H54 (cell line): ENCODE measurements at places on chromosomes 7 and 10.

- DNase-seq = no peak
Observed at GRCh38 chr7:50988465-50988864, 205.8 kb upstream of the GRB10 start.

GRCh38 chr10:119688033-119688508 lies 36.9 kb downstream of the BAG3 start:
- DNase-seq = no peak

DNA sequence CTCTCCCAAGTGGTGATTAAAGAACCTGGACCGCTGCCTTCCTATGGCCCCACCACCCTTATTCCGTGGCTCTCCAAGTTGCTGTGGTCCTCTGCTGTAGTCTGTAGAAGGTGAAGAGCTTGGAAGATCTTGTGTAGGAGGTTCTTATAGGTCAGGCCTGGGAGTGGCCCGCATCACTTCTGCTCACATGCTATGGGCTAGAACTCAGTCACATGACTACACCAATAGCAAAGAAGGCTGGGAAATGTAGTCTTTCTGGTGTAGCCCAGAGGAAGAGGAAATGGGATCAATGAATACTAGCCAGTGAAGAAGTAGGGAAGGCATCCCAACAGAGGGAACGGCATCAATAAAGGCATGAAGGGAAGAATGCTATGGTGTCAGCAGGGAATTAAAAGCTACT lies 41.3 kb upstream of the AOAH start:
- no peak for DNase-seq

DNA sequence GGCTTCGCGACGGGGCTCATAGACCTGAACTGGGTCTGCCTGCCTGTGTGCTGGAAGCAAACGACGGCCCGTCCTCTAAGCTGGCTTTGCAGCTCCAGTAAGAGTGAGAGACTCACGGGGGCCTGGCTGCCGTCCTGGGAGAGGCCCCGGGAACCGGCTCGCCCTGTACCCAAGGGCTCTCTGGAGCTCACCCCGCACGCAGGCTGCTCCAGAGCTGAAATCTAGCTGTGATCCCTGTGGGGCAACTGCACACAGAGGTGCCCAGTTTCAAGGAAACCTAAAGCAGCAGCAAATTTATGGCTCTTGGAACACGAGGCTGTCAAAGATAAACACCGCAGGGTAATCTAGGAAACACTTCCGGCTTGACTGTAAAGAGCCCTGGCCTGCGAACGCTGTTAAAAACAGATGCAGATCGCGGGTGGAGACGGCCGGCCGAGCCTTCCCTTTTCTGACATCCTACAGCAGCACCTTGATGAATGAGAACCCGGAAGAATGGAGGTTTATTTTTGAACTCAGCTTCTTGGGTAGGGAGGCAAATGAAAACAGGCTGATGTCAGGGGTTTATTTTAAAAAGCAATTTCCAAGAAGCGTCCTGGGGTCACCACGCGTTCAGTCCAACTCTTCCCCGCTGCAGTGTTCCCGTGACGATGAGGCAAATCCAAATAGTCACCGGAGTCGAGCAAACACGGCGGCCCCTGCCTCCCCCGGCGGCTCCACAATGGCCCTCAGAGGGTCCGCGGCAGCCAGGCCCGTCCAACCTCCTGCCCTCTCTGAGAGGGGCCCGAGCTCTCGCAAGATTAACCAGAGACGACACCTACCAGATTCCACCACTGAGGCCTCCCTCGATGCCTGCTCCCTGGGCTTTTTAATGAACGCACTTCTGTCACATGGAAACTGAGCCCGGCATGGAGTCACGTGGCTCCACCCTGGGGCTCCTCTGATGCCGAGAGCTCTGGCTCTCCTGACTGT lies 29.6 kb downstream of the AMZ1 start:
- DNase-seq = no peak

GRCh38 chr10:55203319-55203718 lies 402.3 kb upstream of the PCDH15 start:
- DNase-seq = no peak

DNA sequence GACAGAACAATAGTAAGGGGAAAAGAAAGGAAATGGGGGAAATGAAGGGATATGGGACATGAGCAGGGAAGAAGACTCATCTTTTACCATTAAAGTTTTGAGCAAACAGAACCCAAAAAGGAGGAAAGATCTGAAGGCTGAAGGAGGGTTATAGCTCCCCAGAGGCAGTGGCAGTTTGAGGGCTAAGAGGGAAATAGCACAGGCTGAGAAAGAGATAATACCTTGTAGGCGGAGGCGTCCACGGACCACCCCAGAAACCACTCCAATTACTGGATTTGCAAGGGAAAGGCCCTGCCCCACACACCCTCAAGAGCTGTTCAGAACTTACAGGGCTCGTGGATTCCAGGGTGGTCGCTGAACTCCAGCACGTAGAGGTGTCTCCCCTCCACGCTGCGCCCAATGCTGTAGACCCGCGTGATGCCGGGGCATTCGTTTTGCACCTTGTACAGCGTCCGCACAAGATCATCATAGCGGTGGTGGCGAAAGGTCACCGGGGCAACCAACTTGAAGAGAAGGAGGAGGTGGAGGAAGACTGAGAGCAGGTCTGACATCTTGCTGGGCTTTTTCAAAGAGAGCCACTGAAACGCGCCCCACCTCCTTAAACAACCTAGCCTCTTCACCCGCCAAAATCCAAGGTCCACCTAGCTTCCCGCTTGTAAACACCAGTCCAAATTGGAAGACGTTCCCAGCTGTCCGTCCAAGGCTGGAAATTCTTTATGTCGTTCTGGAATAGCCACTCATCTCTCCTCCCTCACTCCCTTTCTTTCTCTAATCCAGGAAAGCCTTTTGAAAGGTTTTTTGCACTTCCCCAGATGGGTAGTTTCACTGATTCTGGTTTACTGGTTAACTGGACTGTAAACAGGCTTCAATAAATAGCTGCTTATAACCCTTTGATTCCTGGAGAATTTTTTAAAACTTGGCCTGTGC lies at the start of gene CPN1:
CPN1 (minus strand) TSS at position 795 of the 927 bp plus-strand sequence; CDS start at position 551, 244 bp downstream.
- DNase-seq = no peak

DNA sequence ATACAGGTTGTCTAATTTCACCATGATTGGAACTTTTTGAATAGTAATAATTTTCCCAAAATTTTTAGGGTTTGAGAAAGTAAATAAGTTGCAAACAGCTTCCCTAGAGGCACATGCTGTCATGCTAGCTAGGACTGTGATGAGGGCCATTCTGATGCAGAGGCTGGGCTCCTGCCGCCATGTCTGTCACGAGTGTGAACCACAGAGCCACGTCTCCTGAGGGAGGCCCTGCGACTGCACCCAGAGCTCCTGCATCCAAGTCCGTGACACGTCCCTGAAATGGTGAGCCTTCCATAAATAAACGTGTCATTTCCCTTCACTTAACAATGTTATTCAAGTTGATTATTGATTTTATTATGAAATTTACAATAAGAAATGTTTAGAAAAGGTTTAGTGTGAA lies 40.0 kb downstream of the C10orf120 start:
- DNase-seq = no peak

- DNase-seq = no peak
Observed at GRCh38 chr10:20954519-20954918, 57.4 kb upstream of the NEBL start.

- DNase-seq = no peak
Observed at GRCh38 chr7:92633211-92633906, 43.2 kb upstream of the FAM133B start.

DNA sequence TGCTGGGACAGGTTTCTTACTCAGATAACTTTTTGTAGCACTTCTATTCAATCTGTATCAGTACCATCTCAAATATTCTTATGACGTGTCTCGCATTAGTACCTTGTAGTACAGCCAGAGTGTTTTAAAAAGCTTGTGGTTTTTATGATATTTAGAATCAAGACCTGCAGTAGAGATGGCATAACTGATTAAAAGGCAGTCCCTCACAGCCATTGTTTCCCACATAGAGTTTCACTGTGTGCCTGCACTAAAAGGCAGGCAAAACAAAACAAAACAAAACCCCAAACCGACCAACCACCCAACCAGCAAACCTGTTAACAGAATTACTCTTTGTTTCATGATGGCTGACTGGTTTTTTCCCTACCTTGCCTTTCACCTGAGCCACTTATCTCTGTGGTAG lies 221.3 kb upstream of the DGKB start:
- no peak for DNase-seq

DNA sequence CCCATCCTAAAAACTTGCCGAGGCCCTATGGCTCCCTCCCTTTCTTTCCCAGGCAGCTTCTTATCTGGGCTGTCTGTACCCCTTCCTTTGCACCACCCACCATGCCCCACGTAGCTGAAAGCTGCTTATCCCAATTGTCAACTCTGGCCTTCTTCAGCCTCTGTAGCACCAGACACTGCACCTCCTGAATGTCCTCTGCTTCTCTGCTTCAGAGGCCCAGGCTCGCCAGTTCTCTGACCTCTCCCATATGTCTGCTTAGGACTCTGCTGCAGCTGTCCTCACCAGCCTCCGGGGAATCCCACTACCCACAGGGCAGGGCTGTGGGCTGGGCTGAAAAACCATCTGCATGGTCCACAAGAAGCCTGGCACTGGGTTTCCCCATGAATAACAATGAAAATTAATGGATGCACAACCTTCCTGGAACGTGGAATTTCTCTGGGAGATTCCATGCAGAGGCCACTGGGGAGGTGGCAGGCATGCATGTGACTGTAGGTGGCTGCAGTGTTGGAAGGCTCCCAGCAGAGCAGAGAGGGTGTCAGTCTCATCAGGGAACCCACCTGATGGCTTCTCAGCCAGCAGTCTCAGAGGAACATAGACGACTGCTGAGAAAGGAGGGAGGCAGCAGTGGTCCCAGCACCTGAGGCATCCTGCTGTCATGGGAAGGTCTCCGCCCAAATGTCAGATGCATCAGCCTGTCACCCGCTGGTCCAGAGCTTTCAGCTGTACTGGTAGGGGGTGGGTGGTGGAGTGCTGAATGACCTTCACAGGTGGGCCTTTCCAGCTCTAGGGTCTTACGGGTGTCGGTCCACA lies 16.8 kb upstream of the SH2D4B start:
- DNase-seq = no peak

DNA sequence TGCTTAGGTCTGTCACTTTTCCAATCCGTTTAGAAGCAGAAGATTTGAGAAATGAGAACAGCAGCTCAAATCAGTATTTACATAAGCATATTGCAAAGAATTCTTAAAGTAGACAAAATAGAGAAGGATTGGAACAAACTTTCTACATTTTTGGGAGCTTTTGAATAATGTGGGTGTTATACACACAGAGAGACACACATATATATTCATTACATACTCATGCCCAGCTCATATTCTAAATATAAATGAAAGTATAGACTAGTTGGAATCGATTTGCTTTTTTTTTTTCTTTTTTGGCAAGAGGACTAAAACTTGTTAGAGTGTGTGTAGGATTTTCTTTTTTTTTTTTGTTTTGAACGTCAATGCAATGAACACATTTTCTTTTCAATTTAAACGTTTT lies 538.9 kb downstream of the AUTS2 start:
- no peak for DNase-seq

DNA sequence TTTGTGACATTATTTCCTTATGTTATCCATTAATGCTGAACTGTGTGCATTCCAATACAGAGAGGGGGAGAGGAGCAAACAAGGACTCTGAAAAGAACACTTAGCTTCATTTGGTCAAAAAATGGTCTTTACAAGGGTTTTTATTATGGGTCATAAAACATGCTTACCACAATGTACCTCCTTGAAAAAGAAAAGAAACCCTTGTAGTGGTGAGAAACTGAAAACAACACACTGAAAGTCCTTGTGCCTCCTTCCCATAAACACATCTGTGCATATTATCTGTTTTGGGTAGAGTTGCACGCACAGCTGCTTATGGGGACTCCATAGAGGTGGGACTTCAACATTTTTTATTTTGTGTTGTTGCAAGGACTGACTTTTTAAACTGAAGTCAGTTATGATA lies 98.7 kb downstream of the CDK6 start:
- no peak for DNase-seq

GRCh38 chr10:79608505-79609375 lies 2.0 kb upstream of the SFTPA1 start:
- no peak for DNase-seq

GRCh38 chr7:69245646-69246045 lies 352.6 kb upstream of the AUTS2 start:
- DNase-seq = no peak

DNA sequence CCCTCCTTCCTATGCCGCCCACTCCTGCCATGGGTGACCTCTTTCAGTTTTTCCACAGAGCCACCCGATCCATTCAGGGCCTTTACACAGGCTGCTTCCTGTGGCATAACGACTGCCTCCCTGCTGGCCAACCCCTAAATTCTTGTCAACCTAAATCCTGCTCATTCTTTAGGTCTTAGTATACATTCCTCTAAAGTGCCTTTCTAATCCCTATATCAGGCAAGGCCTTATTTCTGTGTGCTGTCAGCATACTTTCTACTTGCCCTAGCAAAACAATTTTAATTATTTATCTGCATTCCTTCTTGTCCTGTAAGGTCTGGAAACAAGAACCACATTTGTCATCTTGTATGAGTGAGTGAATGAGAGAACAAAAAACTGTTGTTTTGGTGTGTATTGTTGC lies 132.4 kb downstream of the DNAH11 start:
- DNase-seq = no peak

DNA sequence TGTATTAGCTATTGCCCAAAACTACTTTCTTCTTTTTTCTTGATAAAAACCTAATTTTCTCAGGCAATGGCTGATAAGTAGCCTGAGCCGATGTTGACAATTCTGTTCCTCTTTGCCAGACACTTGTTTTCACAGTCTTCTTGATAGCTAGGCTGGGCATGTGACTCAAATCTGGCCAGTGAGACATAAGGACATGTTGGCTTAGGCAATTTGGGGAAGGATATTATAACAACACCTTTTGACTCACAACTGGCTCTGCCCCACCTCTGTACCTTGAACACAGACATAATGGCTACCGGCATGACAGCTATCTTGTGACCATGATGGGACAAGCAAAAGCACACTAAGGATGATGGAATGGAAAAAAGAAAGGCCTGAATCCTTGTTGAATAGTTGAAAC lies 72.9 kb upstream of the GPR22 start:
- no peak for DNase-seq

- no peak for DNase-seq
Observed at GRCh38 chr7:90593205-90593604, 2.9 kb upstream of the CDK14 start.

- no peak for DNase-seq
Observed at GRCh38 chr10:64115471-64115870, 594.3 kb downstream of the REEP3 start.

- DNase-seq = no peak
Observed at GRCh38 chr10:132099389-132100090, 33.8 kb downstream of the JAKMIP3 start.

DNA sequence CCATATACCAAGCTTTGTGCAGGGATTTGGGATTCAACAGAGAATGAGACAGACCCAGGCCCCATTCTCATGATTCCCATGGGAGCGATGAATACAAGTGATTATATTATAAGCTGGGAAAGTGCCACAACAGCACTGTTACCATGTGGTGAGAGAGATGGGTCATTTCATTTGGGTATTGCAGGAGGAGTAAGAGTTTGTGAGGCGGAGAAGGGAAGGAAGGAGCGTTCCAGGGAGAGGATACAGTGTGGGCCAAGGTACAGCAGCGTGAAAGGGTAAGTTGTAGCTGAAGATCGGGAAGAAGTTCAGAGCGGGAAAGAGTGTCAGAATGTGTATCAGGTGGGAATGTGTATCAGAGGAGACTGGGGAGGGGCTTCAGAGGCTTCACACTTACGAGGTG lies 38.5 kb downstream of the GOLGA7B start:
- no peak for DNase-seq

- DNase-seq = no peak
Observed at GRCh38 chr7:94498918-94499317, 10.7 kb upstream of the CASD1 start.

GRCh38 chr10:69303632-69304051 lies 25.3 kb downstream of the HK1 start:
- DNase-seq = no peak
